ENCODE measurements at places on chromosomes 1 and 21. TPM values are rescaled to one million over a fixed set of nuclear protein-coding genes. Genes with fewer than 3 reads are reported as not detected.

The SLC6A9 gene
- total RNA-seq = 38.3 TPM

- peak; percentile 76 for DNase-seq
These were observed 382 bp downstream of the GPBP1L1 start for GRCh38 chr1:45686015-45686287.

DNA sequence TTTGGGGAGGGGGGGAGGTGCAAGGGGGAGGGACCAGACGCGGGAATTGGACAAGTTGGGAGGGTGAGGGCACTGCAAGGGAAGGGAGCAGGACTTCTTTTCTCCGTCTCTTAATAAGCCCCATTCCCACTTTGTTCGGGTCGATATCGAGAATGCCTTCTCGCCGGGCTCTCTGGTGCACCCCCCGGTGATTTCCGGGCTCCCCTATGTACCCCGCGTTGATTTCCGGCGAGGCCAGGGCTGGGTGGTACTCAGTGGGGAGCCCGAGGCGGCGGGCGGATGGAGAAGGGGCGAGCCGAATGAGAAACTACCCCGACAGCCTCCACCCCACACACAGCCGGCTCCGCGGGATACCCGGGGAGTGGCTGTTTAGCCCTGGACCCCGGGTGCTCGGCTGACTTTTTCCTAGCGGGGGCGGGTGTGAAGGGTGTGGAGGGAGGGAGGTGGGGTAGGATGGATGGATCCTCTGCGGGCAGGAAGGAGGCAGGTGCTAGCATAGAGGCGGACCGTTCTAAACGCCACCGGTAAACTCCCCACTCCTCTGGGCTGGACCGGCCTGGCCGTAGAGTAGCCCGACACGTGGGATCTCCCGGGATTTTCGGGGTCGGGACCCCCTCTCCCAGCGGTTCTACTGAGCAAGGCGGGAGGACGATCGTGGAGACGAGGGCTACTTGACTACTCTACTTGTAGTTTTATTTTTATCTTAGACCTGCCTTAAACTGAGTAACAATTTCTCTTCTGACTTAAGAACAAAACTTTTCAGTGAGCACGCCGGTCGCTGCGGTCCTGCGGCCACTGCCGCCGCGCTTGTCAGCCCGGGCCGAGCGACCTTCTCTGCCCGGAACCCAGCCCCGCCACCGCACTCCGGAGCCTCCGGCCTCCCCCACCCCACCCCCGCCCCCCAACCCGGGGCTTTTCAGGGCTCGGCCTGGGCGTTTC lies 1.0 kb downstream of the RNF220 start:
- no peak for DNase-seq

DNA sequence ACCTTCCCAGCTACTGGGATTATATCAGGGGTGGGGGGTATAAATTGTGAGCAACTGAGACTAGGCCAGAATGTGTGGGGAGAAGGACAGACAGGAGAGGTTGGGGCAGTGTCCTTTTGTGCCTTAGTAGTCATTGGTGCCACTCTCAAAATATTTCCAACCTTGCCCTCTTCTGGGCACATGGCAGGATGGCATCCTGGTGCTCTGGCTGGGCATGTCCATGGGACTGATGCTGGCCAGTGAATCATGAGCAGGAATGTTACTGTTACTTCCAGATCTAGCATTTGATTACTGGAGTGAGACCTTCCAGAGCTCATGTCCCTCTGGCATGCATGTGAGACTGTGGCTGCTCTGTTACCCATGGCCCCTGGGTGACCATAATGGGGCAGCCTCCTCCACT lies 151.2 kb downstream of the MATN1 start:
- no peak for DNase-seq

DNA sequence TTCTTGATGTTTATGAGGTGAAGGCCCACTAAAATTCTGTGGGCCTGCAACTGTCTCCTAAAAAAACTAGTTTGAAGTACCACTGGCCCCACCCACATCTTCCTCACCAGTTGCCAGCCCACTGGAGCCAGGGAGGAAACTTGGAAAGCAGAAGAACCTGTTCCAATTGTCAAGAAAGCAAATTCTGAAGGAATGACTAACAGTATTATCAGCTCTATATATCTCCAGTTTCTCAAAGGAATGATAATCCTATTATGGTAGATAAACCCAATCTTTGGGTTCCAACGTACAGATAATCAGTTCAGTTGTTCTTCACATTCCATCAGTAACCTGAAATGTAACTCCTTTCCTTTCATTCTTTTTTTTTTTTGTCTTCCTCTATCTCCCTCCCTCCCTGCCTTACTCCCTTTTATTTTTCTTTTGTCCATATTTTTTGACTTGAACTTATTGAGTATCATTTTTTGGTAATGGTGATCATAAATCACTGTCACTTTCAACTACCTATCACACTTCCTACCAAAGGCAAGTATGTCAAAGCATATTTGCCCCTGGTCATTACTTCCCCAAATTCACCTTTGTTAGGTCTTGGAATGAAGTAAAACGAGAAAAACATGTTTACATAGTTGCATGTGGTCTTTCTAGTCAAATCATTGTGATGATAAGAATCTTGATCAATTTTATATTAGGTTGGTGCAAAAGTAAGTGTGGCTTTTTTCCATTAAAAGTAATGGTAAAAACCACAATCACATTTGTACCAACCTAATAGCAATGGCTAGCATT lies 943.4 kb downstream of the TTLL7 start:
- no peak for DNase-seq

The AMY1C gene
- total RNA-seq = not detected

All from ureter (tissue), 1 donor.